ENCODE measurements at places on chromosomes 4 and X.

DNA sequence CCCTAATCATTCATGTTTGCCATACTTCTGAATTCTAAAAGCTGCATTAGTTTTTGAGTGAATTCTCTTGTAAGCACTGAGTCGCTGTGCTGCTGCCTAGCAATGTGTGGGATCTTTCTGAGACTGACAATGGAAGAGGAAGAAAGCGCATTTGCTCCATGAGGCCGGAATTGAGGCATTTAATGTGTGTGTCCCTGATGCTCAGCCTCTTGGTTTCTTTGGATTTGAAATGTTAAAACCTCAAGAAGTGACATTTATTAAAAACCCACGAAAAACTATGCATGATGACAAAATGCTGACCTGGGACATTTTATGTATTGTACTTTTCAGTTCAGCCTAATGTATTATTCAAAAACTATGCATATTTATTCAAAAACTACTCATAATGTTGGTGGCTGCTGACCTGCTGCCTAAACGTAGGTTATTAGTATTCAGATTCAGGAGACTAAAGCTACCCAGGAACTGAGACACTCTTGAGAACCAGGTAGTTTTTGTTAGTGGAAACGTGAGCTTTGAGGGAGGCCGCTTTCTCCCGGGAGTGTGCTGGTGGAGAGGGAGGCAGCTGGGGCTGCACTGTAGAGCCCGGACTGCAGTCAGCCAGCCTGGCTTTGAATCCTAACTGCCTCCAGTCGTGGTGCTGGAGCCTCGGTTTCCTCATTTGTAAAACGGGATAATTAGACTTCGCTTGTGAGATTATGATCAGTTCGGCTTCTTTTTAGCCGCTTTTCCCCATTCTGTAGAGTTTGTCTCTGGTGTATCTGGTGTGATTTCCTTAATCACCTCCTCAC is 11.3 kb downstream of the RGS12 start:
- DNase-seq = no peak

GRCh38 chrX:96004386-96004785 is 680.3 kb upstream of the DIAPH2 start:
- DNase-seq = no peak

DNA sequence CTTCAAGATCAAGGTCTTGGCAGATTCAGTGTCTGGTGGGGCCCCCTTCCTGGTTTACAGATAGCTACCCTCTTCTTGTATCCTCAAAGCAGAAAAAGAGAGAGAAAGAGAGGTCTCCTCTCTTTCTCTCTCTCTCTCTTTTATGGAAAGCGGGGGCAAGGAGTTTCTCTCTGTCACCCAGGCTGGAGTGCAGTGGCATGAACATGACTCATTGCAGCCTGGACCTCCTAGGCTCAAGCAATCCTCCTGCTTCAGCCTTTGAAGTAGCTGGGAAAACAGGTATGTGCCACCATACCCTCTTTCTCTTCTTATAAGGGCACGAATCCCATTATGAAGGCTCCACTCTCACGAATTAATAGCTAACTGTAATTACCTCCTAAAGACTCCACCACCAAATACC is 20.2 kb downstream of the RAB9B start:
- DNase-seq = no peak

- DNase-seq = no peak
These were observed 1046.5 kb downstream of the FAT4 start for GRCh38 chr4:126361287-126361686.

GRCh38 chr4:133498149-133498548 is 349.1 kb downstream of the PCDH10 start:
- DNase-seq = no peak

DNA sequence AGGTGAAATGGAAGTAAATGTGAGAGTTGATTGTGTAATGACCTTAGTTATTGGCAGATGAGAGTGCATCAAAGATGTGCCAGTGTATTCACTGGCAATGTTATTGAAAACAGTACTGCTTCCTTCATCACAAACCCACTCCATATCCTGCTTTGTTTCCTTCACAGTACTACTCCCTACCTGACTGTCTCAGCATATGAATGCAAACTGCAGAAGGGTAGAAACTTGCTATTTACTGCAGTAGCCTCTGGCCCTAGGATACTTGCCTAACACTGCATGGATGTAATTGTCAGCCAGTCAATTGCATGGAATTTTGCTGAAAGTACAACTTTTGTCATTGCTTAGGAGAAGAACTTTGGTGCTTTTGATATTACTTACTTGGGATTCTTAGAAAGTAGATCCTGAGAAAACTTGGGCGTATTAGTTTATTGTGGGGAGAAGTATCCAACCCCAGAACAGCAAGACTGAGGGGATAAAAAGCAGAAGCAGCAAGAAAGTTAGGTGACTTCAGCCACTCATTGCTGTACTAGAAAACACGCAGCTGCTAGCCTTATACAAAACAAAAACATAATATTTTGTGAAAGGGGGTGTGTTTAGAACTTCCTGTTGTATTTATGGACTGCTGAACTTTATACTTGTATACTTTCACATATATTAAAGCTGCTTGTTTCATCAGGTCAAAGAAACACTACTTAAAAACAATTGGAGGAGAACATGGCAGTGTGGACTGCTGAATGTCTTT is 219.0 kb downstream of the CCNG2 start:
- DNase-seq = no peak

Data from GM12892 (cell line).